ENCODE measurements at places on chromosomes 4 and X.

DNA sequence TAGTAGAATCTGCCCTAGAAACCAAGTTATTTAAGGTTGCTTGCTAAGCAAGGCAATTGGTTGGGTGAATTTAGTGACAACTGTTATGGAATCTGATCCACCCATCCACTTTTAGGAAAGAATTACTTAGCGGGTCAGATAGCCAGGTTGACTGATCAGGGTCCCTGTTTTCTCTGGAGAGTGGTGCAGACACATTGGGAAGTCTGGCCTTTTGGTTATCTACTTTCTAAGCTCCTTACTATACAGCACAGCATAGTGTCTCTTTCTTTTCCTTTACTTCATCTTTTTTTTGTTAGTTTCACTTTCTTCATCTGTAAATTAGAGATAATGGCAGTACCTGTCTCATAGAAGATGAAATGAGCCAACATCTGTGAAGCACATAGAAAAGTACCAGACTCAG, 7.4 kb downstream of the HERC3 start:
- DNase-seq: no peak

DNA sequence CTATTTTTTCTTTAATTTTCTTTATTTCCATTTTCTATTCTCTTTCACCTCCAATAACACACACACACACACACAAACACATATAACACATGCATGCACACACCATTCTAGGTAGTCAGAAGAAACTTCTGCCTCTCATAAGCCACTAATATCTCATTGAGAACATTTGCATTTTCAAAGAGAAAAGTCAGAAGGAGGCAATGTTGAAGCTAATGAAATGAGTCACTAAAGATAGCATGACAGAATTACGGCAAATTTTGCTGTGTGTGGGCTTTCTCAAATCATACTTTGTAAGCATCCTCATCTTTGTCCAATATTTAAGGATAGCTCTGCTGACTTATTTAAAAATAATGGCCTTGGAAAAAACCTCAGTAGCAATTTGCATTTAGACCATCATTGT, 291.3 kb downstream of the GUCY2F start:
- no peak for DNase-seq

DNA sequence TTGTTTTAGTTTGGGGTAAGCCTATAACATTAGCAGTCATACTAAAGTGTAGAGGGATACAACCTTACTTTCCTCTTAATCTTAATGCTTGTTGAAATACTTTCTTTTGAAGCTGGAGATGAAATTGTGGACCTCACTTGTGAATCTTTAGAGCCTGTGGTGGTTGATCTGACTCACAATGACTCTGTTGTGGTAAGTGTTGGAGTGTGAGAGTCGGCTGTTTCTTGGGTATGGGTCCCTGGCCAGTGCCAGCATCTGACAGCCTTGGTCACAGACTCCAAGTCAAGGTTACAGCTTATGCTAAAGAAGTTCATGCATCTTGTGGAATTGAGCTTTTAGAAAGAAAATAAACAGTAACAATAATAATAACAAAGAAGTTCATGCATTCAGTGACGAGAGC, 31.6 kb downstream of the RNF4 start:
- DNase-seq: no peak

DNA sequence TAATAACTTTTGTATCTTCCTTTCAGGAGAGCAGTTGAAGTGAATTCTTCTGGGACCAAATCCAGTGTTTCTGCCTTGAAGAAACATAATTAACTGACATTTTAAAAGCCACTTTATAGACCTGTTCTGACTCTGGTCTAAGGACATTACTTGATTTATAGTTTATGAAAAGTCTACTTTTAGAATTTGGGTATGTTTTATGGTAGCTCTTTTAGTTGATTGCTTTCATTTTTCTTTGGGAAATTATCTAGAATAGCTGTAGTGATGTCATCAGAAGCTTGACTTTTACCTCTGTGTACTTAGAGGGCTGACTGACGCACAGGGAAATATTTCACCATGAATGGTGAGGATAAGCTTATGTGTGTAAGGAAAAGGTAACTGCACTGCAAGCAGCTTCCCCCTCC, 131.8 kb upstream of the LIMCH1 start:
- no peak for DNase-seq

DNA sequence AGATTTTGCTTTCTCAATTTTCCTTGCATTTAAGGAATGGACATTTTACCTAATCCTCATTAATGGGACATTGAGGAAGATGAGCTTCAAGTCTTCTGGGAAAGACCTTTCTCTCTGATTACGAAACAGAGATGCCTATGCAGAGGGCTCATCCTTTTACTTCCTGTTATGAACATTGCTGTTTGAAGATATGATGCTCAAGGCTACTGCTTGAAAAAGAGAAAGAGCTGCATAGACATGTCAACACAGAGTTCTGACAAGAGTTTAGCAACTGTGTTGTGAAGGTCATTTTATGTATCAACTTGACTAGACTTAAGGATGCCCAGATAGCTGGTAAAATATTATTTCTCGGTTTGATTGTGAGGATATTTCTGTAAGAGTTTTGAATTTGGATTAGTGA, 13.8 kb upstream of the GNPDA2 start:
- DNase-seq: no peak

DNA sequence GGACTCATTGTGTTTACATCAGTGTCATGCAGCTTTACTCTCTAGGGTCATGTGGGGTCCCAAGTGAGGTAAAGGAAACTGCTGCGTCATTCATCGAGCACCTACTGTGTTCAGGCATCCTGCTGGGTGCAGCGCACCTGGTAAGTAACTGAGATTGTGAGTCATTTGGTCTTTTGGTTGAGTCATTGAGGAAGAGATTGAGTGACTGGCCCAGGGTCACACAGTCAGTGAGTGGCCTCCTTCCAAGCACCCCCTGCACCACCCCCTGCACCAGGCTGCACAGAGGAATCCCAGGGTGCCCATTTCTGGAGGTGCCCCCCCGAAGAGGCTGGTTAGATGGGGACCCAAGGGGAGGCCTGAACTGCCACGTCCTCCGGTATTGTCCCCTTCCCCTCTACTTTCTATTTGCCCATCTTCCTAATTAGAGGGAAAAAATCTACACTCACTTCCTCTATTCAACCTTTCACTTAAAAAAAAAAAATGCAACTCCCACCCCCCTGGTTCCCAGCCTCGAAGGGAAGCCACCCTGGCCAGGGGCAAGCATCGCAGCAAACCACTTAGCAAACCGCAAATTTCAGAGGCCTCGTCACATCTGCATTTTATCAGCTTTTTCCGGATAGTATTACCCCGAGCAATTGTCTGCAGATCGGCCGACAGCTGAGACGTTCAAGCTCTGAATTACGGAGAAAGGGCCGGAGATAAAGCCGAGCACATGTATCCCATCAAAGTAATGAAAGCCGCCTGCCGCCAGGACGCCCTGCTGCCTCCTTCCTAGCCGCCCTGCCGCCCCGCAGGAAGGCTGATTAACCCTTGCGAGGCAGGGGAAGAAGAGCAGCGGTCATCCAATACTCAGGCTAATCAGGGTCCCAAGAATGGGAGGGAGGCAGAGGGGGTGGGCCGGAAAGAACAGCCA, 96.3 kb upstream of the MSX1 start:
- DNase-seq: no peak

DNA sequence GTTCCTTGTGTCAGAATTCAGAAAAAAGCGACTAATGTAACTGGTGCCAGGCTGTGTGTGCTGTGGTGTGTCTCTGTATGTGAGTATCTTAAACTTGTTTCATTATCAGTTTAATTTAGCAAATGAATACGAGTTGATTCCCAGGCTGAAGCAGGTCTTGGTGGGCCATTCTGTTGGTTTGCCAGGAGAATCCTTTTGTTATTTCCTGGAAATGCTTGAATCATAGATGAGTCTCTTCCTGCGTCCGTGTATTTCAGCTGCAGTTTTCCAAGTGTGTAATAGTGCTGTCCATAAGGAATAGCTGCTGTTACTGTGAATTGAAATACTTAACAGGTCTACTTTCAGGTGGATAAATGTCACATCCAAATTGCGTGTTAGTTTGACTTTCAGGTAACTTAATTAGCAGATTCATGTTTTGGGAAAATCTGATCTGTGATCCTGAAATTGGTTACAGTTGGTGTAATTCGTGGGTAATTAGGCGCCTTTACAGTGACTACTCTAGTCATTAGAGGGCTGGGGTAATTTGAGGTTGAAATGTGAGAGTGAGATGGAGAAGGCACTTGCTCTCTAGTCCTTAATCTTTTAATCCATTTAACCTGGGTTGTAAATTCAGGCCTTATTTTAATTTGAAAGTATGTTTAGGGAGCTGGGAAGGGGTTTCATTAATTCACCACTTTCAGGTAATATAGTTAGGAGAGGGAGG, 23.8 kb downstream of the TMEM131L start:
- no peak for DNase-seq

- DNase-seq: no peak
Measured at GRCh38 chr4:83267121-83267829, 17.3 kb downstream of the COQ2 start.

DNA sequence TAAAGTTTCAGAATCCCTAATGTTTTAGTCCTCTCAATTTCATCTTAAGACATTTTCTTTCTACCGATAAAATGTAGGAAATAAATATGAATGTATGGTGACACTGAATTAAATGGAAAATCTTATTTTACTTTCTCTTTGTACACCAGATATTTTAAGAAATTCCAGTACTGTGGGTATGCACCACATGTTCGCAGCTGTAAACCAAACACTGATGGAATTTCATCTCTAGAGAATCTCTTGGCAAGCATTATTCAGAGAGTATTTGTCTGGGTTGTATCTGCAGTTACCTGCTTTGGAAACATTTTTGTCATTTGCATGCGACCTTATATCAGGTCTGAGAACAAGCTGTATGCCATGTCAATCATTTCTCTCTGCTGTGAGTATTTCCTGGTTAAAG, 26.9 kb downstream of the C4orf46 start:
- DNase-seq: no peak

- DNase-seq: no peak
Measured at GRCh38 chr4:95439071-95439470, 109.7 kb downstream of the UNC5C start.

GRCh38 chrX:1587161-1587560, 4.2 kb upstream of the AKAP17A start:
- no peak for DNase-seq

DNA sequence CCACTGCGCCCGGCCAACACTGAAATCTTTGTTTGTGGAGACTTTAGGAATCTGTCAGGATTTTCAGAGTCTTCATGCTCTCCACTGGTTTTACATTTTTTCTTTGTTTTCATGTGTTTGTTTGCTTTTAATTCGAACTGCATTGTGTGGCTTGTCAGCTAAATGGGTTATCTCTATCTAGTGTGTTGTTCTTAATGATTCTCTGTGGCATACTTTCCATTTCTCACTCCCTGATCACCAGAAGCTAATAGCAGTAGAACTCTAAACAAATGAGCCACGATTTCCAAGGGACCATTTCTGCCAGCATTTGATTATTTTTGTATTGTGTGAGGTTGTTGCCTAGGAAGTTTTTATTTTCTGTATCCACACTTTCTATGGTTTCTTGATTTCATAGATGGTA, 352.4 kb downstream of the CAMK2D start:
- DNase-seq: no peak

GRCh38 chr4:26864899-26865298, 4.3 kb downstream of the STIM2 start:
- no peak for DNase-seq

GRCh38 chr4:1517592-1518411, 111.6 kb upstream of the NKX1-1 start:
- no peak for DNase-seq

- DNase-seq: no peak
Measured at GRCh38 chrX:148069759-148070503, 88.8 kb downstream of the FMR1NB start.

GRCh38 chr4:184046148-184046547, 141.0 kb downstream of the STOX2 start:
- no peak for DNase-seq

DNA sequence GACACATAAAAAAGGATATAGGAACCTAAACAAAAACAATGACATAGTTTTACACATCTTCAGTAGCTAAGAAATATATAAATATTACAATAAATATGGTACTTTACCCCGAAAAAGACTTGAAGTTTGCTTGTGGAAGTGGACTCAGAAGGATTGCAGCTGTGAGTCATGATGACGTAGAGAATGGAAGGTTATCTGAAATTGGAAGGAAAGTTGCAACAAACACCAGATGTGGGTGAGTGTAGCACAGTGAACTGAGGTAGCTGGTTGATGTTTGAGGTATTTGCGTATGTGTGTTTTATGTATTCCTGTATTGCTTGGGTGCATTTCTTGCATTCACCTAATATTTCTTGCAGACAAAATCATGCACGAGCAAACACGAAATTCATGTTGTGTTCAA, 113.0 kb downstream of the ARX start:
- DNase-seq: no peak
